ENCODE measurements at places on chromosomes 6 and 20.
A peak's percentile ranks its signal among the peaks of the same experiment; 100 is the strongest.

- no peak for DNase-seq
Measured at GRCh38 chr20:62232194-62232593, 6.1 kb upstream of the OSBPL2 start.

DNA sequence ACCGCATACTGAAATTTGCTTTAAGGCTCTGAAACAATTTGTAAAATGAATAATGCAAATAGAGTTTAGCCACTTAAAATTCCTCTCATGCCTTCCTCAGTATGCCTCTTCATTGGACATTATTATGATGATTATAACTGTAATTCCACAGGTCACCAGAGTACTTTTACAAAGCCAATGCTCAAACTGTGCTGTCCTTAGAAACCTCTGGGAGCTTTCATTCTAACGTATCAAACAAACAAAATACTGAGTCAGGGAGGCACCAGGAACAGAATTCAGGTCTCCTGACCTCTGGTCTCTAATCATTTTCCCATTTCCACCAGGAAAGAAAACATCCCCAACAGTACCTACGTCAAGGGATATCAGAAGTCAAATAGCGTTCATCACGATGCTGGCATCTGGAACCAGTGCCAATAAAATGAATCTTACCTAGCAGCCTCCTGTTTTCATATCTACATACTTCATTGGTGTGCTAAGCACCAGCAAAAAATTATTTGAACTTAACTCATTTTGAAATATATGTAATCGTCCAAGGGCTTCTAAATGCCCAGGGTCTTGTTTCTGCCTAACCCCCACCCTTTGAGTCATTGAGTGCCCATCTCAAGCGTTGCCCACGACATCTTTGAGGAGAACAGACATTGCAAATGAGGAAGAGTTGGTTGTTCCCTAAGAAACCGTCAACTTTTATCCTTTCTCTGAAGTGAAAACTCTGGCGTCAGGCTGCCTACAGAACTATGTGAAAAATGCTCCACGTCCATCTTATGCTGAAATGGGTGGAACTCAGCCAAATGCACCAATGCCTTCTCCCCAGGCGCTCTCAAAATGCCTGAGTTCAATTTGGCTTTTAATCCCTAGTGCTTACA is 37.9 kb downstream of the NEDD9 start:
- DNase-seq, result no peak

DNA sequence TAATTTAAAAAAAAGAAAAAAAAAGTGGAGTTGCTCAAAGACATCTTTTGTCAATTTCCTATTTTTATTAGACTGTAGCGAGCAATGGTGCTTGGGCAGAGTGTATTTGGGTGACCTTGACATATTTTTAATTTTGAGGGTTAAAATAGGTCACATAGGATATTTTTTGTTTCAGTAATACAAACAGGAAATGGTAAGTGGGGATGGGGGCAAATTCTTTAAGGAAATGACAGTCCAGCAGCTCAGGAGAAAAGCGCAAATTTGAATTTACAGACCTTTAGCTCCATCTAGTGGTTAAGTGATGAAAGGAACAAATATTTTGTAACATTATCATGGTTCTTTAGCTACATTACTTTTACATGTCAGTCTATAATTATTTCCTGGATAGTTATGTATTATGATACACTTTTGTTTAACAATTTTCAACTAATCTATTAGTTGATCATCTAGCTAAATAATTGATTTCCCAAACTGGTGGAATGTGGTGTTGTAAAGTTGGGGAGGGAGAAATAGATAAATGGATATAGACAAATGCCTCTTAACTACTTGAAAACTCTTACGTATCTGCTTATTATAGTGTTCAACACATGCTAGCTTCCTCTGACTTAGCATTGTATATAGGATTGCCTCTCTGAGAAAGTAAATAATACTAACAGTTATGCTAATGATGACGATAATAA is 10.0 kb downstream of the CITED2 start:
- DNase-seq, result peak; percentile 57

GRCh38 chr6:26457264-26457805 is 420 bp upstream of the BTN2A1 start:
- DNase-seq, result no peak

GRCh38 chr6:71012866-71013469 is 56.1 kb upstream of the B3GAT2 start:
- DNase-seq, result peak; percentile 79

- DNase-seq, result no peak
Measured at GRCh38 chr6:34317172-34317477, 68.3 kb upstream of the SMIM29 start.

GRCh38 chr20:57507477-57507876 is 17.5 kb downstream of the CTCFL start:
- DNase-seq, result no peak
